ENCODE measurements at places on chromosomes 5 and 9.
A peak's percentile ranks its signal among the peaks of the same experiment; 100 is the strongest.

DNA sequence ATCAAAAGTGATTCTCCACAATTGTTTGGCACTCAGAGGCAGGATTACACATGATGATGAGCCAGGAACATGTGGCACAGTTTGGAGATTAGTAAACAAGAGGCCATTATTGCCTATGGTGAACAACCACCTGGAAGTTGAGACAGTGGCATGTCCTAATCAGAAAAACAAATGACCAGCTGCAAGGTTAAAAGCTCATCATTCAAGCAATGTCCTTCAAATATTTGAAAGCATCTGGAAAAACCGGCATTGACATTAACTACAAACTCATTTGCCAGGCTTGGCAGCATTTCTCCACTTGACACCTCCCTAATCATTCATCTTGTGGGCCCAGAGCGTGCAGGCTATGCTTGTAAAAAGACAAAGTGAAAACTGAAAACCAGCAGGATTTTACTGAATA lies 80.6 kb upstream of the MEGF10 start:
- peak; percentile 17 for DNase-seq

GRCh38 chr5:115168829-115169486 lies 750 bp downstream of the TRIM36 start:
- DNase-seq = no peak

- DNase-seq = no peak
These were observed 137.0 kb downstream of the PBX3 start for GRCh38 chr9:125884218-125884595.

- no peak for DNase-seq
These were observed 139.5 kb downstream of the KDM4C start for GRCh38 chr9:6897207-6897822.

GRCh38 chr5:52794519-52794918 lies 6.8 kb downstream of the ITGA1 start:
- no peak for DNase-seq

GRCh38 chr5:79186455-79186854 lies 49.5 kb upstream of the JMY start:
- DNase-seq = no peak
